ENCODE measurements at places on chromosomes 3 and 15. TPM values are rescaled to one million over a fixed set of nuclear protein-coding genes. Genes with fewer than 3 reads are reported as not detected.

- DNase-seq, result no peak
- no peaks in the 10 kb centered on the region for H3K4me1 ChIP-seq
- peaks cover 2% of the 10 kb centered on the region for H3K27me3 ChIP-seq
- no peak overlapping the region for H3K4me3 ChIP-seq
Observed at GRCh38 chr15:86162641-86163040, 83.0 kb downstream of the AGBL1 start.

- no peaks in the 10 kb centered on the region for H3K36me3 ChIP-seq
- DNase-seq, result no peak
- H3K27ac ChIP-seq, result no peak overlapping the region
- H3K4me1 ChIP-seq, result no peaks in the 10 kb centered on the region
- H3K27me3 ChIP-seq, result no peaks in the 10 kb centered on the region
Observed at GRCh38 chr3:22922317-22922716, 280.8 kb upstream of the UBE2E2 start.

ZNF860 gene
- total RNA-seq, result not detected

DNA sequence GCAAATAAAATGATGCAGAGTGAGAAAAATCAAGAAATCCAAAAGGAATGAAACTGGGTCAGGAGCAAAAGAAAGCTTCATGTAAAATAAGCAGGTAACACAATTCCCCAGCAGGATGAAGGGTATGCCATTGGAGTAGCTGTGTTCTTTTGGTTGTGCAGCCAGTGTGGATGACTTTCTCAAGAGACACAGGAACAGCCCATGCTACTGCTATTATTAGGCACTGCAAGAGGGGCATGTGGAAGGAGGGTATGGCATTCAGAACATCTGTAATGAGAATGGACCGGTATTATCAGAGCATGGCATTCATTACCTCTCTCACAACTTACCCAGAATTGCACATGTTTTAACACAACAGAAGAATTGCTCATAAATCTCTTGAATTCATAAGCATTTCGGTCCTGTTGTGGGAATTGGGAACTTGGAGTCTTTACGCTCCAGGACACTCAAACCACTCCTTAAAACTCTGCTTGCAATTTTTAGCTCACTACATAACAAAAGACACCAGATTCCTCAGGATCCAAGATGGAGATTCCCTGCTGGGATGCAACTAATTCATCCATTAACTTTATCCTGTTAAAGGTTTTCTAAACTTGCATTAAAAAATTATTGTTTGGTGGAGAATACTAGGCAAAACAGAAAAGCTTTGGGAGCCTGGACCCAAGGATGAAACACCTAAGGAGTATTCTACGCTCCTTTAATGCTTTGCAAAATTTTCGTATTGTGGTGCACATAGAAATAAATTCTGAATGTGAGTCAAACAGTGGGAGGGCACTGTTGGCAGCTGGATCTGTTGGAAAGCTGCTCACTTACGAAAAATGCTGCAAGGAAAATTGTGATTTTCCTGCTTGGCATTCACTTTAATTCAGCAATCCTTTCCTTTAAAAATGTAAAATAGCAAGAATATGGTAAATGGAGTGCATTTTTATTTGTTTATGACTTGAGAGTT lies 34.6 kb upstream of the CDIN1 start:
- peaks cover 6% of the 10 kb centered on the region for H3K27me3 ChIP-seq
- no peaks in the 10 kb centered on the region for H3K36me3 ChIP-seq
- H3K4me3 ChIP-seq, result no peak overlapping the region
- DNase-seq, result no peak
